Left ventricle myocardium inferior (tissue), 1 donor: ENCODE measurements at places on chromosomes 3 and 15.

- DNase-seq = no peak
Measured at GRCh38 chr3:34411596-34411995, 613.2 kb downstream of the PDCD6IP start.

DNA sequence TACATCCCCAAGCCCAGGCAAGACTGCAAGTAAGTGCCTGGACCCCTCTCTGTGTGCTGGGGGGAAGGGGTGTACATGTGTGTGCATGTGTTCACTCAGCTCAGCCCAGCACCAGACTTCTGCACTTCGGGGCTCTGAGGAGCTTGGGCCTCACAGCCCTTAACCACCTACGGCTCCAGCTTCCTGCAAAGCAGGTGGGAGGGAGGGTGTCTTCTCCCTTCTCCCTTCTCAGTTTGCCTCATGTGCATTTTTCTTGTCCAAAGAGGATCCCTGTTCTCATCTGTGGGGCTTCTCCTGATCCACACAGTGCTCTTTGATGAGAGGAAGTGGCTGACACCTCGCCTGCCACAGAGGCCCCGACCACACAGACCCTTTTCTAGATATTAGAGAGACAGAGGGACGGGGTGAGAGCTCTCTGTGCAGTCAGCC lies 69.3 kb downstream of the MESD start:
- no peak for DNase-seq

DNA sequence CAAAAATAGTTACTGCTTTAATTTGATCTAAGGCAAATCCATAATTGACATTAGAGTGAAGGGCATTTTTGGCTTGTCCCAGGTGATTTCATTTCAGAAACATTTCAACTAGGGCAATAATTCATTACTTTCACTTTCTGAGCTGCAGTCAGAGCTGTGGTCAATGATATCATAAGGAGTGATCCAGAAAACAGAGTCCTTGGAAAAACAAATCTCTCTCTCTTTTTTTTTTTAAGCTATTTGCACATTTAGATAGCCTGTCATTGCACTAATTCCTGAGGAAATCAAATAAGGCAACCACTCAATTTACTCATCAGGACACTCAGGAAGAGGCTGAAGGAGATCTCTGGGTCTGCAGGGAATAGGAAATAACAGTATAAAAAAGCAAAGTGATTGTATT lies 269.5 kb upstream of the LRRC3B start:
- DNase-seq = no peak

GRCh38 chr3:160653512-160653911 lies 23.4 kb upstream of the ARL14 start:
- no peak for DNase-seq

GRCh38 chr3:109234300-109234699 lies 82.0 kb downstream of the DPPA2 start:
- no peak for DNase-seq

GRCh38 chr15:71111950-71112349 lies 3.3 kb upstream of the THSD4 start:
- no peak for DNase-seq

DNA sequence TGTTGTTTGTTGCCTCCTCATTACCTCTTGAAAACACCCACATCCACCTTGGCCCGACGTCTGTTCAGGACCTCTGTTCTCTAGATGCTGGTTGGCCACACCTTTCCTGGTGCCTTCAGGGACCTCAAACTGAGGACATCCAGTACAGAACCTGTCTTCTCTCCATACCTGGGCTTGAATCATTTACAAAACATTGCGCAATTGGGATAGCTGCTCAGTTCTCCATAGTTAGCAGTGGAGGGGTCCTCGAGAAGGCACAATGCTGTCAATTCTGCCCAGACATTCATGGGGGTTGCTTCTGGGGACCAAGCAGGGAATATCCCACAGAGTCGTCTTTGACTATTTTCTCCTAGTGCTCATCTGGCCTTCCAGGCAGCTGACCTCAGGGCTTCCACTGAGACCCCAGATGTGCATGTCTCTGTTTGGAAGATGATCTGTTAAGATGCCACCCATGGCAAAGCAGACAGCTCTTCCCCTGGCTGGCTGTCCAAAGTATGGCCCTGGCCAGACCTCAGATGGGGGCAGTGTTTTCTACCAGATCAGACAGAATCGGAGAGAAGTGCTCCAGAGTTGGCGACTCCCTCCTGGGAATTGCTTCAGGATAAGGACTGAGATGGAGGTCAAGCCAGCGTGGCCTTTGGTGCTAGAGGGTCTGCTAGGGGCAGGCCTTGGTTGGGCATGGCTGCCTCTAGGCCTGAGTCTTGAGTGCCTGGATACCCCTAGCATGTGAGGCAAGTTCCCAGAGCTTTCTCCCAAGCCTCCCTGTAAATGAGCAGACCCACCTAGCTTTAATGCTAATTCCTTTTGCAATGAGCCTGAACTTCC lies 46.1 kb downstream of the CHCHD6 start:
- DNase-seq = no peak
